ENCODE measurements at places on chromosomes 5 and 9.
A peak's percentile ranks its signal among the peaks of the same experiment; 100 is the strongest.

DNA sequence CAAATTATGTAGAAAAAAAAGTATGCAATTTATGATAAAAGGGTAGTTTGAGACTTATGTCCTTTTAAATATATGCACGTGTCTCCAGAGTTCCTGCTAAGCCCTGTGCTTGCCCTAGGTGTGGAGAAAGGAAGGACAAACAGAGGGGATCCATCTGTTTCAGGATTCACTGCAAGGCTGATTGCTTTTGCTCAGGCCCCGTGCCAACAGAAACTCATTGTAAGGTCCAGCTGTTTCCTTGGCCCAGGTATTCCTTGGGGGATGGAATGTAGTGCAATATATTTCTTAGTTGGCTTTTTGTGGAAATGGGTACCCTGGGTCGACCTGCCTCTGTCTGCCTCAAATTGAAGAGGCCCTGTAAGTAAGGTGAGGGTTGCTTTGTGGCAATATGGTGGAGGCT, 268.6 kb upstream of the CLINT1 start:
- DNase-seq = no peak

DNA sequence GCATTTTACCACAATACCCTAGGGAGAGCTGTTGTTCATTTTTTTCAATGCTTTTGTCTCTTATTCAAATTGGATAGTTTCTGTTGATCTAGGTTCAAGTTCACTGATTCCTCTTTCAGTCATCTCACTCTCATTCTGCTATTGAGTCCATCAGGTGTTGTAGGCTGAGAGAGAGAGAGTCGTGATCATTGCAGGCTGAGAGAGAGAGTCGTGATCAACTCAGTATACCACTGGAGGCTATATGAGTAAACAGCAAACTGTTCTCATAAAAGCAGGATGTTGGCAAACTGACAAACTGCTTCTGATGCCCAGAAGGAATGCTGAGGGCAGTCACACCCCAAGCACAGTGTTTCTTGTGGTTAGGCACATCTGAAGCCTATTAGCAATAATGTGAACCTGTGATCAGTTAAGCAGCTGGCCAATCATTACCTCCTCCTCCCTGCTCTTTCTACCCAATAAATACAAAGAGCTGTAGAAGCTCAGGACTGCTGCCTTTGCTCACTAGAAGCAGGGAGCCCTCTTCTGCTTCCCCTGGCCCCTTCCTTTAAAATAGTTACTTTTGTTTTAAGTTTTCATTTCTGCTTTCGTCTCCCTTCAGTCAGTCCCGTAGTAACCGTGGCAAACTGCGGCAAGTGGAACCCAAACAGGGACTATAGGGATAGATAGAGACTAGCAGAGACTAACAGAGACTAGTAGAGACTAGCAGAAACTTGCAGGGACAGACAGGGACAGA, 476.1 kb upstream of the ACO1 start:
- peak; percentile 48 for DNase-seq

GRCh38 chr9:77677957-77678535, 29.9 kb upstream of the GNA14 start:
- no peak for DNase-seq

DNA sequence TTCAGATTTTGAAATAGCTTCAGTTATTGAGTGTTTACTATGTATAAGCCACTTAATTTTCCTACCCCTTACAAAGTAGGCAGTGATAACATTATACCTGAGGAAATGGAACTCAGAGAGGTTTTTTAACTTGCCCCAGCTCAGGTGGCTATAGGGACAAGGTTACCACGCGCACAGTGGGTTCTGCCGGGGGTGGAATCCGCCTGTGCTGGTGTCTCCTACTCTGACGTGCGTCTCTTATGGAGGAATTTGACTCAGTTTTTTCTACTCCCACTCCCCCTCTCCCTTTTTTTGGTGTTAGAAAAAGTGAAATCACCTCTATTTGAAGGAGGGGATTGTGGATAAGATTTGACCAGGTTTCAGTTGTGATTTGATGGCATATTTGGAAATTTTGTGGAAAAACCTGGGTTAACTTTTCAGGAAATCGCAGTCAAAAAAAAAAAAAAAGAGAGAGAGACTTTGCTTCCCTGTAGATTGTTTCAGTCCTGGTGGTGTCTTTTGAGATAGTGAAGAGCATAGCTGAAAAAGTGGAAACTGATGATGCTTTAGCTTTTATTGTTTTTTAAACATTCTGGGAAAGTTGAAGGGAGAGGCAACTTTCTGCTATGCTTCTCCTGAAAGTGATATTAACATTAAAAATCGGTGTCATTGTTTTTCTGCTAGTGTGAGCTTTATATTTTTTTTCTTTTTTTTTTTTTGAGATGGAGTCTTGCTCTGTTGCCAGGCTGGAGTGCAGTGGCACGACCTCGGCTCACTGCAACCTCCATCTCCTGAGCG, 15.9 kb downstream of the TRIO start:
- DNase-seq = no peak

DNA sequence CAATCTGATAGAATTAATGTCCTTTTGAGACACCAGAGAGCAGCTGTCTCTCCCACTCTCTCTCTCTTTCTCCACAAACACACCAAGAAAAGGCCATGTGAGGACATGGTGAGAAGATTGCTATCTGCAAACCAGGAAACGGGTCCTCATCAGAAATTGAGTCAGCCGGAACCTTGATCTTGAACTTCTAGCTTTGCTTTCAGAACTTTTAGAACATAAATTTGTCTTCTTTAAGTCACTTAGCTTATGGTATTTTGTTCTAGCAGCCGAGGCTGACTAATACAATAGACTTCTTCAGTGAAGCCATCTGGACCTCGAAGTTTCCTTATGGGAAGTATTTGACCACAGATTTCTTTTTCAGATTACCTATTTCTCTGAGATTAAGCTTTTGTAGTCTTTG, 18.1 kb downstream of the NEUROG1 start:
- DNase-seq = no peak

GRCh38 chr5:36177154-36177553, 25.2 kb downstream of the SKP2 start:
- no peak for DNase-seq

DNA sequence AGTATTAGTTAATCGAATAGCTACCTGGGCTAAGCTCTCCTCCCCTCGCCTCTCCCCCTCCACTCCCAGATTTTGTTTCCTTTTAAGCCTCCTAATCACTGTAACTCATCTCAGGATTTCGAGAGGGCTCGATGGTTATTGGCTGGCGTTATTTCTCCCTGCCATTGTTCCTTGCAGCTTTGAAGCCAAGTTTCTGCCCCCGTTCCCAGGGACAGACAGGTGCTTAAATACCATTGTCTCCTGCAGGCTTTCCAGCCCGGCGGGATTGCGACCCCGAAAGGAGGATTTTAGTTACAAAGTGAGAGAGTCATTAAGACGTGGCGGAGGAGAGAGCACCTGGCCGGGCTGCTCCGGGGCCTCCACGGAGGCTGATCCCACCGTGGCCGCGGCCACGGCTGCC, 46.2 kb downstream of the ASS1 start:
- no peak for DNase-seq

DNA sequence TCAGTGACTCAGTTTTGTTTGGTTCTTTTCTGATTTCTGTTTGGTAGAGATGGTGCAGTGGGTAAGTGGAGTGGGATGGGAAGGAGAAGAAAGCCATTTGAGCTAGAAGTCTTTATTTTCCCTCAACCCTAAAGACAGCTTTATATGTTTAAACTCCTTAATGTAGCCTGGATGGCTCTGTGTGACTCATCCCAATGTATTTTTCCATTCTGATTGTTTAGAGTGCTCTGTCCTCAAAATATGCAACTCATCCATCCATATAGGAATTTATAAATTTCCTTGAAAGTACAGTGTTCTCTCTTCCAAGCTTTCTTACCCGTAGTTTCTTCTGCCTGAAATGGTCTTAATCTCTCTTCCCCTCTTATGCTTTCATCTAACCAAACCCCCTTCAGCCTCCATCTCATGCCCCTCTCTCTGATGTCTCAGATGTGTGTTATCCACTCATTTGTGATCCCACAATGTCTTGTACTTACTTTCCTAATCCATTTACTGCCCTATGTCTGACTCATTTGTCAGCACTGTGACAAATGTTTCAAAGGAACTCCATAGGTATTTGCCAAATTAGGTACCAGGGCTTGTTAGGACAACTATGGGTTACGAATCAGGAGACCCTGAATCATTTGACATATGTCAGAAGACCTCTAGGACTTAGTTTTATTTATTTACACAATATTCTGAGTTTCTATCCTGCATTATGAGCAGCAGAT, 217.5 kb upstream of the SGCD start:
- DNase-seq = no peak

DNA sequence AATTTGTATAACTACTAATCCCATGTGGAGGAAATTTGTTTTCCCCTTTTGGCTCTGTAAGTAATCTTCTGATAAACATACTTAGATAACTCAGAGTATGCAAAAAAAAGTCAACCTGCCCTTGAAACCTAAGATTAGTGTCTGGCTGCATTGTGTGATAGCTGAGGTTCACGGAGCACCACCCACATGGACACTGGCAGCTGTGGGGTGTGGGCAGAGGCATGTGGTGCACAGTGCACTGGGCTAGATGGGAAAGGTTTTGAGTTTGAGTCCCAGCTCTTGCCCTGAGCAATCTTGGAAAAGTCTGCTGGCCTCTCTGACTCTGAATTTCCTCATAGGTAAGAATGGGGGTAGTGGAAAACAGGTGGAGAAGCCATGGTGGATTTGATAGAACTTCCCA, 75.1 kb downstream of the PLCXD3 start:
- DNase-seq = no peak

DNA sequence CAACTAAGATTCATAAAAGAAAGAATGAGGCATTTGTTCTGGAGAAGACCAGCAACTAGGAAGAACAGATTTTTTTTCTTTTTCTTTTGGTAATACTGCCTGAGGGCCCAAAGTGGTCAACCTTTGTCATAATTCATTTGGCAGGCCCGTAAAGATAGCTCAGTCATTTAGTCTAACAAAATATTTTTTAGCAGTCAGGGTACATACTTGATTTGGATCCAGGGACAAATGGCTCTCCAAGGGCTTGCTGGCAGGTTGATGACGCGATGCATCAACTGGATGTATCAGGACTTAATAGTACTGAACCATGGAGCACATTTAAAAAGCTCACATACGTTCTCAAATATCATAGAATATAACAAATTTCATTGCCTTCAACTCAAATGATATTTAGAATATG, 203.4 kb upstream of the ZNF608 start:
- DNase-seq = no peak

- no peak for DNase-seq
Observed at GRCh38 chr5:74356009-74356695, 284.4 kb downstream of the ENC1 start.

DNA sequence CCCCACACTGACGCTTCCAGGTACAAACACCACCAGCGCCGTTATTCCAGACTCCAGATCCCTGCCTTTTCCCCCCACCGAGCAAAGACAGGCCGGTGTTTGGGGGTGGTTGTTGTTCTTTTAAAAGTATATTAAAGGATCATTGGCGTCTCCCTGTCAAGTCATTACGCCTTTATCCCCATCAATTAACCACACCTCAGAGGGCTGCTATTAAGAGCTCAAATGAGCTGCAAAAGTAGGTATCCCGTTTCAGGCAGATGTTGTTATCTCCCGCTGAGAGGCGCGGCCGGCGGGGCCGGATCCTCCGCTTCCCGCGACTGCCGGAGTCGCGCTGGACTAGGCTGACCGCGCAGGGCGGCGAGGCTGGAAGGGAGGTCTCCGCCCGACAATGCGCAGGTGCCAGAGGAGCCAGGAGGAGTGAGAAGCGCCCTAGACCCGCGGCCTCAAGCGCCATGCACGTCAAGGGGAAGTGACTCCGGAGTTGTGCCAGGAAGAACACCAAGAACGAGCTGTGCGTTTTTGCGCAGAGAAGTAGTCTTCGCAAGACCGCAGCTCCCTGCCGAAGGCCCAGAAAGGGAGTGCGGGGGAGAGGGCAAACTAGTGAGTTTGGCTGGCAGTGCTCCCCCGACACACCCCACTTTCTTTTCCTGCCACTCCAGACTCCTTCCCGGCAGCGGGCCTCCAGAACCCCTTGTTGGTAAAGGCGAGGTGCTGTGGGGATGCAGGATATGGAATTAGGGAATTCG, 8.2 kb downstream of the NR2F1-AS1 start:
- no peak for DNase-seq

- no peak for DNase-seq
Observed at GRCh38 chr5:109868737-109869136, 179.0 kb downstream of the MAN2A1 start.

GRCh38 chr9:71349218-71349617, 227.8 kb upstream of the TRPM3 start:
- no peak for DNase-seq

DNA sequence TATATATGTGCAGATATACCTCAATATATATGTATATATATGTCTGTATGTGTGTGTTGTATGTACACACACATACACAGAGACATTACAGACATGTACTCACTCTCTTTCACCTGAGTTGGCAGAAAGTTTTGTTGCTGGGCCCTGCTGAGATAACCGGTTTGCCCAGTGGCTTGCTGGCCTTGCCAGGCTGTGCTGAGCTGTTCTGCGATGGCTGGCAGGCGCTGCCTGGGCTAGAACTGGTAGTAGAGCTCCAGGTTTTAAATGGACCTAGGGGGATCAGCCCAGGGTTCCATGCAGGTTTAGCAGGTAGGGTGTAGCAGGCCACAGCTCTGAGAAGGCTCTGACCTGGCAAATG, 394.3 kb downstream of the GADD45G start:
- no peak for DNase-seq
